ENCODE measurements at places on chromosomes 2 and 18.

GRCh38 chr2:120210270-120210693 lies 12.9 kb downstream of the TMEM185B start:
- DNase-seq, result no peak

GRCh38 chr18:63234432-63234831 lies 85.1 kb downstream of the BCL2 start:
- DNase-seq, result no peak

DNA sequence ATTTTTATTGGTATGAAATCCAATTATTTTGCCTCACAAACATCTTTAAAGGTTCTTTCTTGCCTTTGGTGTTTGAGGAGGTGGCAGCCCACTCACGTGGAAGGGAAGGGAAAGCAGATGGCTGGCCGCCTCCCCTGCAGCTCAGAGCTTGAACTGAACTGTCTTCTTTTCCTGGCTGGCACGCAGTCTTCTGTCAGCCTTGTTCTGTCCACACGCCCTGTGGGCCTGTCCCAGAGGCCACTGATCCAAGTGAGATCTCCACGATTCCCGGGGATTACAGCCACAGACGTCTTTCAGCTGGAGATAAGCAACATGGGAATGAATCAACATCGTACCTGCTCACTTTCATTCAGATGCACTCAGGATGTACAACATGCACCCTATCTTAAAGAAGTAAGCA lies 73.3 kb downstream of the TMEM18 start:
- DNase-seq, result no peak

DNA sequence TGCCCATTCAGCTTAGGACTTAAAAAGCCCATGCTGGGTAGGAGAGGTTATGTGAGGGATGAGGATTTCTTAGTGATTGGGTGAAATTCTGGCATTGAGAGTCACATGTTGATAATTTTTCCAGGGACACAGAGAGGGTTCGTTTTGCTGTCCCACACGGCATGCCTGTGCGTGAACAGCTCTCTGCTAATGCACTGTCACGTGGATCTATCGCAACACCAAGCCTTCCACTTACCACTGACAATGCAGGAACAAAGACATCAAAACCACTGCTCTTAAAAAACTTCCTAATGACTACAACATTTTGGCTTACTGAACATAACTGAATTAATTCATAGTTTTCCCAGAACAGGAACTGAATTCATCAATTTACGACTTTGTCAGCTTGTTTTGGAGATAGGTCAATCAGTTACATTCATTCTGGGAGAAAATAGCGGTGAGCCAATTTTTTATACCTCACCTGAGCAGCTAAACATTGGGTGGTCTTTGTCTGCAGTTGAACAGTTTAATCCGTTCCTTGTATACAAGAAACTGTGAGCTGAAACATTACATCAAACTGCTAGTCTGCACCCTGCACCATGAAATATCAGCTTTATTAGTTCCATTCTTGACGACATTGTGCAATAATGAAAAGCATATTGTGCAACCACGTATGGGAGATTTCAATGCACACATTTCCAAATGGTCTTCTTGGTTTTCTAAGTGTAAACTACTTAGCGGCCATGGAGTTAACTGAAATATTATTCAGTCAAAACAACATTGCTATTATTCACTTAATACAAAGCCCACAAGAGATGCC lies 127.1 kb downstream of the LPIN1 start:
- DNase-seq, result no peak

DNA sequence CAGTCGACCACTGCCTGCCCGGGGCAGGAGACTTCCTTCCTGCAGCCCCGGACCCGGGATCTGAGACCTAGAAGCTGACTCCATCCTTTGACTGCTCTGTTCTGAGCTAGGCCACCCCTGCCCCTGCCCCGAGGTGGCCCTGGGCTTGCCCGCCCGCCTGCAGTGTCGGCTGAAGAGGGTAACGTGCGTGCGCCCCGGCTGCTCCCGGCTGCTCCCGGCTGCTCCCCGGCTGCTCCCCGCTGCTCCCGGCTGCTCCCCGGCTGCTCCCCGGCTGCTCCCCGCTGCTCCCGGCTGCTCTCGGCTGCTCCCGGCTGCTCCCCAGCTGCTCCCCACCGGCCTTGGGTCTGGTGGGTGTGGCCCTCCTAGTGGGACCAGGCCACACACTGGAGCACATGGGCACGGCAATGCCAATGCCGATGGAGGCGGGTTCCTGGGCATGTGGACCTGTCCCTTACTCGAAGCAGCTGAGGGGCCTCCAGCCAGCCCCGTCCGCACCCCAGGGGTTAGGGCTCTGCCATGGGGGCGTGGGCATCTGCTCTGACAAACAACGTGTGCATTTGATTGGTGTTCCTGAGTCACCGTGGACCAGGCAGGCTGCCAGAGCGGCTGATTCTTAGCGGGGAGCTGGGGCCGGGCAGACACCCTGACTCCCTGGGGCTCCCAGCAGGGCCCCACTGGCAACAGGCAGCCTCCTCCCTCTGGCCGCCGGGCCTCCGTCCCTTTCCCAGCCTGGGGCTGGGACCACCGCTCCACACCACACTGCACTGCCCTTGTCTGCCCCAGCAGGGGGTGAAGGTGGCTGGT lies 2.0 kb upstream of the GAL3ST2 start:
- no peak for DNase-seq

GRCh38 chr18:50115095-50115494 lies 79.9 kb downstream of the MYO5B start:
- DNase-seq, result no peak

DNA sequence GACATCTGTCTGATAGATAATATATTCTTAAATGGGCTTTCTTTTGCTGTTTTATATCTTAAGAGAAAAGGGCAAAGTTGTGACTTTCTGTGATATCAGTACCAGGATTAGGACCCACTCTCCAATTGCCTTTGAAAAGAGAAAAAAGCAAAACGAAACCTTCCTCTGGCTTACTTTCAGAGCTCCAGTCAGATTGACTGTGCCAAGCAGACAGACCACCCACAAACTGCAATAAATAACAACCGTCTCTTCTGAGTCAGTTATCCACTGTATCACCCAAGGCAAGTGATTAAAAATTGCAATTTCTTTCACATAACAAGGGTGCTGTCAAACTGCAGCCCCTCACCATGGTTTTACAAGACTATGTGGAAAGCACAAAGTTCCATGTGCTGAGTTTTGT lies 230.5 kb upstream of the SETBP1 start:
- no peak for DNase-seq

GRCh38 chr2:151238527-151239487 lies 22.9 kb downstream of the RBM43 start:
- peak; percentile 17 for DNase-seq

DNA sequence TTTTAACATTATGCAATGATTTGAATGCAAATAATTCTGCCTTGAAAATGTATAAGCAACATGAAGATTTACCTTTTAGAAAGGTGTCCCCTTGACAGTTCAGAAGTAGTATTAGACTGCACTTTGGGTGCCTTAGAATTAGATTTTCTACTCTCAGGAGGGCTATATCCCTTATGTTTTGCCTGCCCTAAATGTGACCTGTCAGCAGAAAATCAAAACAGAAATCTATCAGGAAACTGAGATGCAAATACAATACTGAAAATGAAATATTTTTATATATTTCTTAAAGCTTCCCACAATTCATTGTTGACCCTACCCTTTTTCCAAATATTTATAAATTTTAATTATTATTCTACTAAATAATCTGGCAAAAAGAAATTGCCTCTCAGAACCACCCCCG lies 61.5 kb downstream of the TRIP12 start:
- no peak for DNase-seq

DNA sequence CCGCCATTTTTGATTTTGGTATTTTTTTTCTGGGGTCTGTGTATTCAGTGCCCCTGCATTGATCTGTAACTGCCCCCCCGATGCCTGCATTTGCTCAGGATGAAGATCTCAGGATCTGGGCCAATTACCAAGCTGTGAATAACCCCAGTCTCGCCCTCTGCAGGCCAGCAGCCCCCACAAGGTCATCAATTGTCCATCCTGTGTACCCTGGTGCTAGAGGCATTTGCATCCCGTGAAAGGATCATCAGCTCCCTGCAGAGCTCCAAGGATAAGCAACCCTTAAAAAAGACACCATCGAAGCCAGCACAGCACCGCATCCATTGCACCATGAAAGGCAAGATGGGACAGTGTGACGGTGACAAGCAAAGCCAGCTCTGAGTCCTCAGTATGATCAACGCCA lies 154.1 kb upstream of the KLHL29 start:
- DNase-seq, result no peak

GRCh38 chr2:212249451-212249850 lies 289.2 kb downstream of the ERBB4 start:
- no peak for DNase-seq

DNA sequence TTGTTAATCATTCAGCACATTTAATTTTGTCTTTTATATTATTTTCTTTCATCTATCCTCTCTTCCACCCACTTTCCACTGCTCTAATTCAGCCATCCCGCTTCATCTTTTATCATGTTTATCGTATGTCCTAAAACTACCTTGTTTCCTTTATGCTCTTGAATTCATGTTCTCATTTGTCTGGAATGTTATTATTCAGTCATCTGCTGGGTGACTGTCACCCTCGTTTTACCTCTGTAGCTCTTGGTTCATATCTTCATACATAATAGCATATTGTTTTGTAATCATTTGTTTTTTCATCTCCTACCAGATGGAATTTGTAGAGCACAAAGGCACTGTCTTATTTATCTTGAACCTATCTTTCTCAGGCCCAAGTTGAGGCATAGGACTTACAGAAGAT lies 37.0 kb downstream of the SMCHD1 start:
- no peak for DNase-seq

DNA sequence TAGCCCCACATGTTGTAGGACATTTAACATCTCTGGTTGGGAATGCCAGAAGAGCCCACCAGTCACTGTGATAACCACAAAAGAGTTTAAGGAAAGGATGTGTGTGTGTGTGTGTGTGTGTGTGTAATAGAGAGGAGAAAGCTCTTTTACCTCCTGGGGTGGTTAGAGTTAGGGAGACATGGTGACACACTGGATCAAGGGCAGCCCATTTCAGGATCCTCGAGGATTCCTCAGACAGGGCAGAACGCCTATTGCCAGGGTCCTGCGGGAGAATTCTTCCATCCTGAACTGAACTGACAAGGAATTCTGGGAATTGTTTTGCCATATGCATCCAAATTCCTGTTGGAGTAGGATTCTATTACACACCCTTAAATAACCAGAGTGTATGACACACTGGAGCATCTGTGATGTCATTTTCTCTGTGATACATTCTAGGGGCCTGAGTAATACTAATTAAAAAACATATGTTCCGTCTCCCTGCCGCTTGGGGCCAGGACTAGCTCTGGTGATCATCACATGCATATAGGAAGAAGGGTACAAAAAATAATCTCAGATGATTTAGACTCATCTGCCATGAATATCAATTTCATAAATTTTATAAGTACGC lies 156.4 kb upstream of the MMADHC start:
- no peak for DNase-seq

- no peak for DNase-seq
Observed at GRCh38 chr2:157789933-157790511, 86.1 kb downstream of the ACVR1 start.

DNA sequence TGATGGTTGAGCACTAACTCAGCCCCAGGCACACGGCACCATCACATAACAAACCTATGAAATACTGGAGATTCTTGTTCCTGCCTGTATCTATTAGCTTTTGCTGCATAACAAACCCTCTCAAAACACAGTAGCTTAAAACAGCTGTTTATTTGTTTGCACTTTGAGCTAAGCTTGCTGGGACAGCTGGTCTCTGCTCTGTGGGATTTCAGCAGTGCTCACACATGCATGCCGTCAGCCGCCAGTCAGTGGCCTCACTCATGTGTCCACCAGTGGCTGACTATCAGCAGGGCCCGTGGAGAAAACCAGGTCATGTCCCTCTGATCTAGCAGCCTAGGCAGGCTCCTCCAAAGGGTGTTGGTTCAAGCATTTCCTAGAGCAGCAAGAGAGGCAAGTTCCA lies 52.8 kb upstream of the RAB12 start:
- DNase-seq, result no peak

- DNase-seq, result no peak
Observed at GRCh38 chr2:113826346-113827285, 63.3 kb upstream of the ACTR3 start.

DNA sequence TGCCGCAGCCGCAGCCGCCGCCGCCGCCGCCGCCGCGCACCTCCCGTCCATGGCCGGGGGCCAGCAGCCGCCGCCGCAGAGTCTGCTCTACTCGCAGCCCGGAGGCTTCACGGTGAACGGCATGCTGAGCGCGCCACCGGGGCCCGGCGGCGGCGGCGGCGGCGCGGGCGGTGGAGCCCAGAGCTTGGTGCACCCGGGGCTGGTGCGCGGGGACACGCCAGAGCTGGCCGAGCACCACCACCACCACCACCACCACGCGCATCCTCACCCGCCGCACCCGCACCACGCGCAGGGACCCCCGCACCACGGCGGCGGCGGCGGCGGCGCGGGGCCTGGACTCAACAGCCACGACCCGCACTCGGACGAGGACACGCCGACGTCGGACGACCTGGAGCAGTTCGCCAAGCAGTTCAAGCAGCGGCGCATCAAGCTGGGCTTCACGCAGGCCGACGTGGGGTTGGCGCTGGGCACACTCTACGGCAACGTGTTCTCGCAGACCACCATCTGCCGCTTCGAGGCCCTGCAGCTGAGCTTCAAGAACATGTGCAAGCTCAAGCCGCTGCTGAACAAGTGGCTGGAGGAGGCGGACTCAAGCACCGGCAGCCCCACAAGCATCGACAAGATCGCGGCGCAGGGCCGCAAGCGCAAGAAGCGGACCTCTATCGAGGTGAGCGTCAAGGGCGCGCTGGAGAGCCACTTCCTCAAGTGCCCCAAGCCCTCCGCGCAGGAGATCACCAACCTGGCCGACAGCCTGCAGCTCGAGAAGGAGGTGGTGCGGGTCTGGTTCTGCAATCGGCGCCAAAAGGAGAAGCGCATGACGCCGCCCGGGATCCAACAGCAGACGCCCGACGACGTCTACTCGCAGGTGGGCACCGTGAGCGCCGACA lies 2.4 kb downstream of the POU3F3 start:
- DNase-seq, result no peak

- no peak for DNase-seq
Observed at GRCh38 chr18:76374330-76375281, 120.4 kb downstream of the ZNF516 start.

DNA sequence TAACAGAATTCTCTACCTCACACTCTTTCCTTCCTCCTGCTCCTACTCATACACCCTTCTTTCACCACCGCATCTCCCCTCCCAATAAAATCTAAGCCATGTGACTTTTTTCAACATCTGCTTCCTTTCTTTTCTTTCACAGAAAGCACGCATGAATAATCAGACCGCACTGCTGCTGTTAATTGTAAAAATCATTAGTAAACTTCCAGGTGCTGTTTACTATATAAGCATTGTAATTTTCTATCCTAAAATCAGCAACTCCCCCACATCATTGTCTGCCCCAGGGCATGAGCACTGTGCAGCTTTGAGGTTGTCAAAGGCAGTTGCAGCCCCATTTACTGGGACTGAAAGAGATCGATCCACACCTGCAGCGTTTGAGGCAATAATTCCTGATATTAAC lies 782.6 kb upstream of the ID2 start:
- no peak for DNase-seq

All from activated T-cell treated with anti-CD3 and anti-CD28 coated beads for 4 hours (primary cell).